ENCODE measurements at places on chromosomes 5 and 9. TPM values are rescaled to one million over a fixed set of nuclear protein-coding genes. Genes with fewer than 3 reads are reported as not detected.
A peak's percentile ranks its signal among the peaks of the same experiment; 100 is the strongest.

DNA sequence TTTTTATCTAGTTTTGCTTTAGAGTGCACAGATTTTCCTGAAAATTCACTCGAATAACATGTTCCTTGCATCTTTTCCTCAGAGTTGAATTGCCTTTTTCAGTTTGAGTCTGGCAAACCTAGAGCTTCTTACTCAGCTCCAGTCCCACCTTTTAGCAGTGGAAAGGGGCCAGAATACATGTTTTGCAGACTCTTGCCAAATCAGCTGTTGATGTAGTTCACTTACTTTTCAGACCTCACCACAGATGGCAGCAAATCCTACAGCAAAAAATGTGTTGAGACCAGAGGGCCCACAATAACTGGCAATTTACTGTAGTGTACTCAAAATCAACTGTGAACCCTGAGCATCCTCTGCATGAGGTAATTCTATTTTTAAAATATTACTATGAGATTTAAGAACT, 545.2 kb upstream of the ACO1 start:
- H3K4me1 ChIP-seq, result no peaks in the 10 kb centered on the region
- DNase-seq, result no peak
- H3K4me3 ChIP-seq, result no peak overlapping the region
- no peaks in the 10 kb centered on the region for H3K36me3 ChIP-seq
- no peaks in the 10 kb centered on the region for H3K27me3 ChIP-seq
- no peak overlapping the region for H3K27ac ChIP-seq

GGTA1 gene
- 14.6 TPM for polyA plus RNA-seq

DNA sequence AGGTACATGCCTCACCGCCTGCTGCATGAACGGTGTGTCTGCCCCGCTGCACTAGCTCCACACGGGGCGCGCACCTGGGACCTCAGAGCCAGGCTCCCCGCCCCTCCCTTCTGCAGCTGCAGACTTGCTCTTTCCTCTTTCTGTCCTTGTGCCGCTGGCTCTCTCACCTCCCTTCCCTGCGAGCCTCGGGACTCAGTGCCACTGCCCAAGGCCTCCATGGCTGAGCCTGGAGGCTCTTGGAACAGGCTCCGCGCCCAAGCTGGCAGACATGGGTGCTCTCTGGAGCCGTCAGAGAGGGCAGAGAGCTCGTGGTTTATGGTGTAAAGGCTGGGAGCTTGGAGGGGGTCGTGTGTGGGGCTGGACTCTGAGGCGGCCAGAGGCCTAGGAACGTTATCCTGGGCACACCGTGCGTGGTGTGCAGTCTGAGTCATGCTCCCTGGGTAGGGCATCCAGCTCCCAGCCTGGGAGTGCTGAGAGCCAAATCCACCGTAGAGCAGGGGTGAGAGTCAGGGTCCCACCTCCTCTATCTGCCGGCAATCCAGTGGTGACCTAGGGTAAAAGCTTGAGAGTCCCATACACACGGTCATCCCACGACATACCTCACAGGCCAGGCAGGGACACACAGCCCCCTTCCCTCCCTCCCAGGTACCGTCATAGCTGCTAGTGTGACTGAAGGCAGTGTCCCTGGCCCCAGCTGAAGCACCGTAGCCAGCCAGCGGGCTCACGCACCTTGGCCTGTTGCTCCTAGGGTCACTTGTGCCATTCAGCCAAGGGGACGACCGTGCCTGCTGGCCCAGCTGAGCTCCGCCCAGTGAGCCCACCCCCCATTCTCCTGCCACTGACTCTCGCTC, 22.4 kb downstream of the GOLGA2 start:
- no peaks in the 10 kb centered on the region for H3K27me3 ChIP-seq
- H3K27ac ChIP-seq, result no peak overlapping the region
- H3K36me3 ChIP-seq, result peaks cover 18% of the 10 kb centered on the region
- peaks cover 26% of the 10 kb centered on the region for H3K4me1 ChIP-seq
- no peak overlapping the region for H3K4me3 ChIP-seq

GRCh38 chr5:94944160-94944559, 325.7 kb downstream of the SLF1 start:
- H3K27me3 ChIP-seq, result no peaks in the 10 kb centered on the region
- H3K4me1 ChIP-seq, result no peaks in the 10 kb centered on the region
- H3K36me3 ChIP-seq, result no peaks in the 10 kb centered on the region
- H3K4me3 ChIP-seq, result no peak overlapping the region

TRIM23 gene
- polyA plus RNA-seq, result 3.6 TPM

DNA sequence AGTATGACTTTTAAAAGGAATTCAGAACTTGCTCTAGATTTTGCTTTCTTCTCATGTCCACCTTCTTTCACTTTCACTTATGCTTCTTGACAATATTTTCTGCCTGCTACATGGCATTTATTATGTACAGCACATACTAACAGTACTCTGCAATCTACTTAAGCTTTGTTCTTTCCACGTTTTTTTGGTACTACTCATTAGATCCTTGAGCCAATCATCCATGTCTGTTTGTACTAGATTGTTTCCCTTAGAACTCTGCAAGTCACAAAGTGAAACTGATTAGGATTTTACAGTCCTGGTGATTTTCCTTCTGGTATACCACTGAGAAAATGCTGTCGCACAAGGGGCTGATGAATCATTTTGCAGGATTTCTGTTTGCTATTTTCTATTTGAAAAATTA, 78.3 kb downstream of the PARP8 start:
- no peaks in the 10 kb centered on the region for H3K27me3 ChIP-seq
- H3K4me1 ChIP-seq, result peaks cover 32% of the 10 kb centered on the region
- H3K4me3 ChIP-seq, result peak overlapping the region; percentile 60
- H3K36me3 ChIP-seq, result no peaks in the 10 kb centered on the region
- peak overlapping the region; percentile 73 for H3K27ac ChIP-seq

GRCh38 chr9:124260769-124261603, 3.2 kb downstream of the NEK6 start:
- peaks cover 52% of the 10 kb centered on the region for H3K4me1 ChIP-seq
- DNase-seq, result peak; percentile 82
- H3K36me3 ChIP-seq, result peaks cover 4% of the 10 kb centered on the region
- H3K27me3 ChIP-seq, result no peaks in the 10 kb centered on the region
- H3K4me3 ChIP-seq, result peak overlapping the region; percentile 18

- H3K36me3 ChIP-seq, result no peaks in the 10 kb centered on the region
- H3K4me1 ChIP-seq, result no peaks in the 10 kb centered on the region
- peaks cover 6% of the 10 kb centered on the region for H3K27me3 ChIP-seq
- DNase-seq, result no peak
These were observed 221.7 kb downstream of the FSTL4 start for GRCh38 chr5:133390416-133391353.

HAPLN1 gene
- not detected for polyA plus RNA-seq

GRCh38 chr5:101473483-101473882, 570.4 kb upstream of the ST8SIA4 start:
- no peaks in the 10 kb centered on the region for H3K27me3 ChIP-seq
- H3K4me1 ChIP-seq, result no peaks in the 10 kb centered on the region
- no peaks in the 10 kb centered on the region for H3K36me3 ChIP-seq

DNA sequence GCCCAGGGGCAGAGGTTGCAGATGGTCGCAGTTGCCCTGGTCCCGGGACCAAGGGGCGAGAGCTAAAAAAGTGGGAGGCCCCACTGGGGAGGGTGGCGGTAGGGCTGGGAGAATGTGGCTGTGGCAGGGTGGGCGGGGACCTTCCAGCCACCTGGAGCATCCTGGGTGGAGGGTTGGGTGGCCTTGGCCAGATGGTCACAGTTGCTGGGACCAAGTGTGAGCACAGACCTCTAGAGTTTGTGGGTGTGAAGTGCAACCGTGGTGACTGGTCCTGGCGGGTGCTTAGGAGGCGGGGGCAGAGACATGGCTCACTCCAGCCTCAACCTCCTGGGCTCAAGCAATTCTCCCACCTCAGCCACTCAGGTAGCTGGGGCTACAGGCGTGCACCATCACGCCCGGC, 5.7 kb upstream of the TRAF2 start:
- no peak overlapping the region for H3K27ac ChIP-seq
- H3K4me1 ChIP-seq, result peaks cover 34% of the 10 kb centered on the region
- no peaks in the 10 kb centered on the region for H3K27me3 ChIP-seq
- no peaks in the 10 kb centered on the region for H3K36me3 ChIP-seq
- no peak overlapping the region for H3K4me3 ChIP-seq
- DNase-seq, result peak; percentile 64

DNA sequence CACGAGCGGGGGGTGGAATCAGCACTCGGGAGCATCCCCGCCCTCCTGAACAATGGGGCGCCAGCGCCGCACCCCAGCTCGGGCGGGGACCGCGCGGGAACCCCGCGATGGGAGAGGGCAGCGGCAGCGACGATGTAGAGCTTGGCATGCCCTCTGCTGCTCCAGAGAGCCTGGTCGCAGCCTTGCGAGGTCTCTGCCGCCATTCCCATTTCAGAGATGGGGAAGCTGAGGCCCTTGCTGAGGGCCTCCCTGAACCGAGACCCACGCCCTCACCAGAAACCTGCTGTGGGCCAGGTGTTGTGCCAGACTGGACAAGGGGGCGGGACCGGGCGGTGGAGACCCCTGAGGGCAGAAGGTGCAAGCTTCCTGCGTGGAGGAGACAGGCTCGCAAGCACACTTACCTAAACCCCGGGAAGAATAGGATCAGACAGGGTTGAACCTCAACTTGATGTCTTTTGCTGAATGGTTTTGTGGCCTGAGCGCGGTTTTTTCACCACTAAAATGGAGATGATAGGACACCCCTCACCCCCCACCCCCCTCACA, 647 bp upstream of the MEGF9 start:
- peaks cover 51% of the 10 kb centered on the region for H3K4me1 ChIP-seq
- no peaks in the 10 kb centered on the region for H3K27me3 ChIP-seq
- H3K4me3 ChIP-seq, result peak overlapping the region; percentile 83
- DNase-seq, result no peak
- peak overlapping the region; percentile 88 for H3K27ac ChIP-seq

GARIN3 gene
- polyA plus RNA-seq, result not detected

DNA sequence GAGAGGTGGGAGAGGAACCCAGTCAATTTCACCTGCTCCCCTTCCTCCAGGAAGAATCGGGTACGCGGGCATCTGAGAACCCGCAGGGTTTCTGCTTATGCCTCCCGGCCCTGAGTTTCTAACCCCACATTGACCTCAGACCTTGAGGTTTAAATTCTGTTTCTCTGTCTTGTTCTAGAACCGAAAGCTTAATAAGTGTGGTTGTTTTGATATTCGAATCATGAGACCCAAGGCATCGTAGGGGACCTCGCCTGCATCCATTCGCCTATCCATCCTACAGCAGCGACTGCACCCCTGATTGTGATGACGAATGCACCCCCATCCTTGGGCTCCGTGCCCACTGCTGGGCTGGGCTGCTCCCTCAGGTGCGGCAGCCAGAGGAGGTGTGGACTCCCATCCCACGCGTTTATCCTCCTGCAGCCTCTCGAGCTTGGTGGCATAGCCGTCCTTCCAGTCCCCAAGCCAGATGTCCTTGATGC, 80.8 kb upstream of the IER5L start:
- H3K4me3 ChIP-seq, result no peak overlapping the region
- no peak overlapping the region for H3K27ac ChIP-seq
- no peaks in the 10 kb centered on the region for H3K36me3 ChIP-seq
- peak; percentile 72 for DNase-seq
- H3K27me3 ChIP-seq, result no peaks in the 10 kb centered on the region

- H3K27ac ChIP-seq, result peak overlapping the region; percentile 86
- H3K36me3 ChIP-seq, result no peaks in the 10 kb centered on the region
- H3K4me3 ChIP-seq, result peak overlapping the region; percentile 52
- peaks cover 55% of the 10 kb centered on the region for H3K27me3 ChIP-seq
- no peak for DNase-seq
These were observed 724 bp downstream of the NR2F1-AS1 start for GRCh38 chr5:93580063-93580926.

SURF2 gene
- polyA plus RNA-seq, result 31.4 TPM

TRIM36 gene
- 0.45 TPM for polyA plus RNA-seq

DNA sequence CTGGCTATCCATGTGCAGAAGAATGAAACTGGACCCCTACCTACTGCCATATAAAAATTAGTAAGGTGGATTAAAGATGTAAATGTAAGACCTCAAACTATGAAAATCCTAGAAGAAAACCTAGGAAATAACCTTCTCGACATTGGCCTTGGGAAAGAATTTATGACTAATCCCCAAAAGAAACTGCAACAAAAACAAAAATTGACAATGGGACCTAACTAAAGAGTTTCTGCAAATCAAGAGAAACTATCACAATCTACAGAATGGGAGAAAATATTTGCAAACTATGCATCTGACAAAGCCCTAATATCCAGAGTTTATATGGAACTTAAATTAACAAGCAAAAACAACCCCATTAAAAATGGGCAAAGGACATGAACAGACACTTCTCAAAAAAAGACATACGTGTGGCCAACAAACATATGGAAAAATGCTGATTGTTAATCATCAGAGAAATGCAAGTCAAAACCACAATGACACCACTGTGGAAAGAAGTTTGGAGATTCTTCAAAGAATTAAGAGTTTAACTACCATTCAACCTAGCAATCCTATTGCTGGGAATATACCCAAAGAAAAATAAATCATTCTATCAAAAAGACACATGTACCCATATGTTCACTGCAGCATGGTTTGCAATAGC, 98.5 kb downstream of the NR3C1 start:
- DNase-seq, result no peak
- no peak overlapping the region for H3K4me3 ChIP-seq
- peaks cover 30% of the 10 kb centered on the region for H3K36me3 ChIP-seq
- no peaks in the 10 kb centered on the region for H3K27me3 ChIP-seq

DNA sequence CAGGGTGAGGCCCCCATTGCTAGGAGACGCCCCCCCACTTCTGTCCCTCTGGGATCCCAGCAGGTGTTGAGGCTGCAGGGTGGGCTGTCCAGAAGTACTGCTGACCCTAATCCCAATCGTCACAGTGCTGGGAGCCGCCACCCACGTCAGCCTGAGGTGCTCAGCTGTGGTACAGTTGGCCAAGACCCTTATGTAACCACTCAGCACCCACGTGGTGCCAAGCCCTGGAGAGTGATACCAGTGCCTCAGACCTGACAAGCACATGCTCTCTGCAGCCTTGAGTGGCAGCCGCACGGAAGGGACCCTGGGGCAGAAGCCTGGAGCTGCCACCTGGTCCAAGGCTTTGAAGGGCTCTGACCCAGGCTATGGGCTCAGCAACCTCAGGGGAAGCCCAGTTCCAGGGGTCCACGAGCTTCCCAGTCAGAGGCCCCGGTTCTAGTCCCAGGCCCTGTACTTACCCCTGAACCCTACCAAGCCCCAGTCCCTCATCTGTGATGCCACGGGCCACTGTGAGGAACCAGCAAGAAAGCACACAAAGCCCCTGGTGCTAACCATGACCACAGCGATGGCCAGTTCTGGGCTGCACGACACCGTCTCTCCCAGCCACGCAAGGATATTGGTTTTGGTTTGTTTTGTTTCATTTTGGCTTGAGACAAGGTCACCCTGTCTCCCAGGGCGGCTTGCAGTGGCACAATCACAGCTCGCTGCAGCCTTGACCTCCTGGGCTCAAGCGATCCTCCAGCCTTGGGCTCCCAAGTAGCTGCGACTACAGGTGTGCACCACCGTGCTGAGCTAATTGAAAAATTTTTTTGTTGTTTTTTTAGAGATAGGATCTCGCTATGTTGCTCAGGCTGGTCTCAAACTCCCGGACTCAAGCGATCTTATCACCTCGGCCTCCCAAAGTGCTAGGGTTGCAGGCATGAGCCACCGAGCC, 50.7 kb downstream of the DBH start:
- DNase-seq, result peak; percentile 41
- H3K4me3 ChIP-seq, result no peak overlapping the region
- H3K4me1 ChIP-seq, result peaks cover 23% of the 10 kb centered on the region
- H3K27me3 ChIP-seq, result no peaks in the 10 kb centered on the region
- H3K36me3 ChIP-seq, result no peaks in the 10 kb centered on the region

Measured in spleen (tissue), 13 donors.